ENCODE measurements at places on chromosomes 2 and 18. TPM values are rescaled to one million over a fixed set of nuclear protein-coding genes. Genes with fewer than 3 reads are reported as not detected.
A peak's percentile ranks its signal among the peaks of the same experiment; 100 is the strongest.

GKN2 gene
- not detected for total RNA-seq

CFC1 gene
- total RNA-seq, result not detected

DAW1 gene
- not detected for total RNA-seq

VWC2L gene
- not detected for total RNA-seq

LOXHD1 gene
- total RNA-seq, result 0.35 TPM

SPC25 gene
- 52.2 TPM for total RNA-seq

DNA sequence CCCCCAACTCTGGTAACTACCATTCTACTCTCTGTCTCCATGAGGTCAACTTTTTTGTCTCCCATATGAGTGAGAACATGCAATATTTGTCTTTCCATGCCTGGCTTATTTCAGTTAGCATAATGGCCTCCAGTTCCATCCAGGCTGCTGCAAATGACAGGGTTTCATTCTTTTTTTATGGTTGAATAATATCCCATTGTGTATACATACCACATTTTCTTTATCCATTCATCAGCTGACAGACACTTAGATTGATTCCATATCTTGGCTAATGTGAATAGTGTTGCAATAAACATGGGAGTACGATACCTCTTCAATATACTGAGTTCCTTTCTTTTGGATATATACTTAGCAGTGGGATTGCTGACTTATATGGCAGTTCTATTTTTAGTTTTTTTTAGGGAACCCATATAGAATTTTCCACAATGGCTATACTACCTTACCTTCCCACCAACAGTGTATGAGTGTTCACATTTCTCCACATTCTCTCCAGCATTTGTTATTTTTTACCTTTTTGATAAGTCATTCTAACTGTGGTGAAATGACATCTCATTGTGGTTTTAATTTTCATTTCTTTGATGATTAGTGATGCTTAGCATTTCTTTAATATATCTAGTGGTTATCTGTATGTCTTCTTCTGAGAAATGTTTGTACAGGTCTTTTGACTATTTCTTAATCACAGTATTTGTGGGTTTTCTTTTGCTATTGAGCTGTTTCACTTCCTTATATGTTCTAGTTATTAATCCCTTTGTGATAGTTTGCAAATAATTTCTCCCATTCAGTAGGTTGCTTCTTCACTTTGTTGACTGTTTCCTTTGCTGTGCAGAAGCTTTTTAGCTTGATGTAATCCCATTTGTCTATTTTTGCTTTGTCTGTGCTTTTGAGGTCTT, 112.2 kb downstream of the SRBD1 start:
- H3K4me3 ChIP-seq, result no peak overlapping the region
- DNase-seq, result no peak
- H3K27ac ChIP-seq, result no peak overlapping the region
- H3K27me3 ChIP-seq, result no peaks in the 10 kb centered on the region

DNA sequence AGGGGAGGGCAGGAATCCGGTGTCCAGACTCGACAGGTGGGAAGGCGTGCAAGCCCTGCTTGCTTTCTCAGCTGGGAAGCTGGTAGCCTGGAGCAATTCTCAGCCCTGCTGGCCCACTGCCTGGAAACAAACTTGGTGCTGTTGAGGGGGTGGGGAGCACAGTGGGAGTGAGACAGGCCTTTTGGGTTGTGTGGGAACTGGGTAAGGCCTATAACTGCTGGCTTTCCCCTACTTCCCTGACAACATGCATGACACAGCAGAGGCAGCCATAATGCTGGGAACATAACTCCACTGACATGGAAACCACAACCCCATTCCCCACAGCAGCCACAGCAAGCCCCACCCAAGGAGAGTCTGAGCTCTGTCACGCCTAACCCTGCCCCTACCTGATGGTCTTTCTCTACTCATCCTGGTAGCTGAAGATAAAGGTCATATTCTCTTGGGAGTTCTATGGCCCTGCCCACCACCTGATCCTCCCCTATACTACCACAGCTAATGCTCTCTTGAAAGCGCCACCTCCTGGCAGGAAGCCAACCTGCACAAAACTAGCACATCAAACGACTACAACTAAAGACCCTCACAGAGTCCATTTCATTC, 122.9 kb upstream of the ACVR1C start:
- H3K36me3 ChIP-seq, result peaks cover 71% of the 10 kb centered on the region
- H3K27ac ChIP-seq, result no peak overlapping the region
- H3K4me3 ChIP-seq, result no peak overlapping the region

DNA sequence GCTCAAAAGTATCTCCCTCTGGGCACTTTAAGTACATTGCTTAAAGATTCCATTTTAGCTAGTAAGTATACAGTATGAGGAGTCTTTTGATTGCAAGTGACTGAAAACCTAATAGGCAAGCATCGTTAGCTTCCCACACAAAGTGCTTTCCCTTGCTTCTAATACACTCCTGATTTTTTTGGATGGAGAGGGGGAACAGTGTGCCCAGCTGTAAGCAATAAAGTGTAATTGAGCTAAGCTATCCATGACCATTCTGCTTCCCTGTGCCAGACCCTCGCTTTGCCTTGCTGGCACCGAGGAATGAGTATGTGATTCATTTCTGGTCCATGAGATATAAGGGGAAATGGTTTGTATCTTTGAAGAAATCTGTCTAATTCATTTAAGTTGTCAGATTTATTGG, 3.8 kb upstream of the ZNF24 start:
- peaks cover 12% of the 10 kb centered on the region for H3K36me3 ChIP-seq
- no peak overlapping the region for H3K27ac ChIP-seq
- H3K27me3 ChIP-seq, result no peaks in the 10 kb centered on the region
- no peak for DNase-seq
- no peak overlapping the region for H3K4me3 ChIP-seq

DNA sequence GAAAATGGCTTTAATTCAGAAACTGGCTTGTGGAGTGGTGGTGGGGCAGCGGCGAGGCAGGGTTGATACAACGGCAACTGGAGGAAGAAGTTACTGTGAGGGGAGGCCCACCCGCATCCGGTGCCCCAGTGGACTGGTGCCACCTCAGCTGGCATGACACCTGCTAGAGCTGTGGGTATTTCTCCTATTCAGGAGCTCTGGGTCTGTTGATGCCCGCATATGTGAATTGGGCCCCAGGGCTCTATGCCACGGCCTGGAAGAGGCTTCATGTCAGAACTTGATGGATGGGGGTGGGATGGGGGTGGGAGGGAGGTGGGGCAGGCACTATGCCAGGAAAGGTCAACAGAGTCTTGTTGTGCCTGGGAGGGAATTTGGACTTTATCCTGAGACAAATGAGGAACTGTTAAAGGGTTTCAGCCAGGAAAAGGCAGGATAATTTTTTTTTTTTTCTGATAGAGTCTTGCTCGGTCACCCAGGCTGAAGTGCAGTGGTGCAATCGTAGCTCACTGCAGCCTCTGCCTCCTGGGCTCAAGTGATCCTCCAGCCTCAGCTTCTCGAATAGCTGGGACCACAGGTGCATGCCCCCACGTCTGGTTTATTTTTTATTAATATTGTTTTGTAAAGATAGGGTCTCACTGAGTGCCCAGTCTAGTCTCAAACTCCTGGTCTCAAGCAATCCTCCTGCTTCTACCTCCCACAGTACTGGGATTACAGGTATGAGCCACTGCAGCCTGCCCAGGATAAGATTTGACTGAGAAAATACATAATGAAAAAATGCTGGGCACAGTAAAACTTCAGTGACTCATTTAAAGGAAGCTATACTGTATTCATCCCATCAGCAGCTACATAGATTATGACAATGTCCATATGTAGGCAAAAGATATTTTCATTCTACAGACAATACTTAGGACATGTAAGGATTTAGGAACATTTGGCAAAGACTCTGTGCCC, 52.6 kb downstream of the SH2D6 start:
- H3K4me1 ChIP-seq, result peaks cover 2% of the 10 kb centered on the region
- H3K36me3 ChIP-seq, result no peaks in the 10 kb centered on the region
- H3K27ac ChIP-seq, result no peak overlapping the region
- H3K27me3 ChIP-seq, result no peaks in the 10 kb centered on the region
- DNase-seq, result no peak
- H3K4me3 ChIP-seq, result no peak overlapping the region

GRCh38 chr18:2857491-2858131, 10.8 kb downstream of the EMILIN2 start:
- H3K27me3 ChIP-seq, result peaks cover 10% of the 10 kb centered on the region
- peaks cover 2% of the 10 kb centered on the region for H3K36me3 ChIP-seq
- no peak overlapping the region for H3K27ac ChIP-seq
- H3K4me1 ChIP-seq, result peaks cover 5% of the 10 kb centered on the region

DNA sequence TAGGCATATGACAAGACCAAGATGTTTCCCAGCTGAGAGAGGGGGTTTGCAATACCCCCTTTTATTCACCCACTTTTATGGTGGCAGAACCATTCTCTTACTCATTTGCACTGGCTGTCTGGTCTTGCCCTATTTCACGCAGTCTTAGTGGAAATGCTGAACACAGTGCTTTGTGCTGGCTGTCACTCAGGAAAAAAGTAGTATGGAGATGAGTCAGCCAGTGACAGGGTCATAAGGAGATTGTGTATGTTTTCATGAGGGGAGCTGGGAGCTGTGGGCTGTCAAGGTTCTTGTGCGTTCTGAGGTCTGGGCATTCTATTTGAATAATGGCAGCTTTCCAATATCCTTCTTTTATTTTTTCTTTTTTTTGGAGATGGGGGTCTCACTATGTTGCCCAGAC, 10.9 kb upstream of the CNRIP1 start:
- DNase-seq, result no peak
- H3K4me3 ChIP-seq, result no peak overlapping the region
- no peak overlapping the region for H3K27ac ChIP-seq
- H3K4me1 ChIP-seq, result no peaks in the 10 kb centered on the region
- H3K27me3 ChIP-seq, result peaks cover 14% of the 10 kb centered on the region

- H3K27ac ChIP-seq, result no peak overlapping the region
- no peaks in the 10 kb centered on the region for H3K4me1 ChIP-seq
- H3K27me3 ChIP-seq, result peaks cover 8% of the 10 kb centered on the region
- H3K36me3 ChIP-seq, result no peaks in the 10 kb centered on the region
Observed at GRCh38 chr2:239688840-239689239, 288.0 kb upstream of the HDAC4 start.

DNA sequence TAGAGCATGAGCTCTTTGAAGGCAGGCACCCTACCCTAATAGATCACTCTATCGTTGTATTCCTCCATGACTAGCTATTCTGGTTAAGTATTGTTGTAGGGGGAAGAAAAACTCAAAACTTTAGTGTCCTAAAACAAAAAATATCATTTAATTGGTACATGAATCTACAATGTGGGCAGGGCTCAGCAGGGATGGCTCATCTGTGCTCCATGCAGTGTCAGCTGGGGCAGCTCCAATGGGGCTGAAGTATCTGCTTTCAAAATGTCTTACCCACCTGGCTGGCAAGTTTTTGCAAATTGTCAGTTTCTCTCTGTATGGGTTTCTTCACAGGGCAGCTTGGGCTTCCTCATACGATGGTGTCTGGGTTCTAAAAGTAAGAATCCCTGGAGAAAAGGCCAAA, 83.2 kb upstream of the ITGA6 start:
- peaks cover 12% of the 10 kb centered on the region for H3K36me3 ChIP-seq
- H3K4me3 ChIP-seq, result no peak overlapping the region
- peaks cover 19% of the 10 kb centered on the region for H3K4me1 ChIP-seq
- no peak overlapping the region for H3K27ac ChIP-seq

DNA sequence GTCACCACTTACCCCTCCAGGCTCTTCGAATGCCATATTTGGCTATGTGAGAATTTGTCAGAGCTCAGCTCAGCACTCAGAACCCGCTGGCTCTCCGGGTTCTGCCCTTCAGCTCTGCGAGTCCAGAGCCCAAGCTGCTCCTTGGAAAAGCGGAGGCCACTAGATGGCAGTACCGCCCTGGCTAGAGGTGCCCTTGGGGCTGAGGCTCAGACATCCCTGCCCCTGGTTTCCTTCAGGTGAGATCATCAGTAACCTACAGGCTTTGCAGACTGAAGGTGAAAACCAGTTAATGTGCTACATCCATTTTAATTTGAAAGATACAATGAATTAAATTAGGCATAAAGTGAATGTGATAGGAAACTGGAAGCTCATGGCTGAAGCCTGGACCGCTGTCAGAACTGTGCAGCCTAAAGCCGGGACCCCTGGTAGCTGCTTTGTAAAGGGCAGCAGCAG, 285.6 kb downstream of the AGAP1 start:
- no peak overlapping the region for H3K4me3 ChIP-seq
- no peaks in the 10 kb centered on the region for H3K4me1 ChIP-seq
- peak; percentile 69 for DNase-seq
- H3K36me3 ChIP-seq, result no peaks in the 10 kb centered on the region
- H3K27ac ChIP-seq, result no peak overlapping the region

- no peak overlapping the region for H3K27ac ChIP-seq
- peaks cover 12% of the 10 kb centered on the region for H3K27me3 ChIP-seq
- H3K4me1 ChIP-seq, result no peaks in the 10 kb centered on the region
- no peak overlapping the region for H3K4me3 ChIP-seq
- H3K36me3 ChIP-seq, result no peaks in the 10 kb centered on the region
Observed at GRCh38 chr2:224449212-224450147, 47.6 kb upstream of the FAM124B start.

DNA sequence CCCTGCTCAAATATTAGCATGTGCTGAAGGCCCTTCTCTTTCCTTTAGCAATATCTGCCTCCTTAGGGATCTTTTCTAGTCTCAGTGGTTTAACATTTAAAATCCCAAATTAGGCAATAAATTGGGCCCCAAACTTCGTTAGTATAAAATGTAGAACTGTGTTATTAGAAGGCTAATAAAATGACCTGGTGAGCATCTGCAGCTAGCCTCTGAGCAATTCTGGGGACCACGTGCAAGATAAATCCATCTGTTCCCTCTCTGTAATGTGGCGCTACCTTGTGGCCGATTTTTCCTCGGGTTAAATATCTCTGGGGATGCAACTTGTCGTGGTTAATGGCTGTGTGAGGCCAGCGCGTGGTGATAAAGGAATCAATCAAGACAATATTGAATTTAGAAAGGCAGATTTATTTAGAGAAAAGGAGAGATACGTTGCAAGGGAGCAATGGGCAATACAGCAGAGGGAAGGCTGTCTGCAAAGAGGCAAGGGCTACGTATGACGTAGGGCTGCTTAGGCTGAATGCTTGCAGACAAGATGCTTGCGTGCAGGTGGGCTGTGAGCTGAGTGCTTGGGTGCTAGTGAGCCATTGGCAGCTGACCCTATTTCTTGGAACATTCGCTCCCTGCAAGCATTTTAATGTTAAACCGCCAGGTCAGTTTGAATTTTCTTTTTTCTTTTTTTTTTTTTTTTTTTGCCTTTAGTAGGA, 18.5 kb upstream of the IL36G start:
- H3K36me3 ChIP-seq, result no peaks in the 10 kb centered on the region
- DNase-seq, result no peak
- H3K4me1 ChIP-seq, result no peaks in the 10 kb centered on the region
- H3K4me3 ChIP-seq, result no peak overlapping the region
- H3K27me3 ChIP-seq, result no peaks in the 10 kb centered on the region
- no peak overlapping the region for H3K27ac ChIP-seq

DNA sequence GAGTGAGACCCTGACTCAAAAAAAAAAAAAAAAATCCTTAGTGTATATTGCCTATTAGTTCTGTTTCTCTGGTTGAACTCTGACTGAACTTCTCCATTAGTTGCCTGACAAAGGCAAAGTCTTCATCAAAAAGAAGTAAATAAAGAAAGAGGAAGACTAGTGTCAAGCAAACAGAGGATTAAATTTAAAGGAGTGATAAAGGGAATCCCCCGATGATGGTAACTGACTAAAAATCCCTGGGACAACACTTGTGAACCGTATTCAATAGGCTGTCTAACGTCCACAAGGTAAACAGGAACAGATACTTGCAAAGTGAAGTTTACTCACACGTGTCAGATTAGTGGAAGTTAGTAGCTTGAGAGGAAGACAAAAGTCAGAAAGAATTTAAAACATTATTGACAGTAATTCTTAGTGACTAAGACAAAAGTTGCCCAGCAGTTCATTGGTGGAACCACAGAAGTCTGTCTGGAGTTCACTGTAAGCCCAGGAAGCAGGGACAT, 26.2 kb upstream of the SPOPL start:
- no peak for DNase-seq
- H3K27ac ChIP-seq, result no peak overlapping the region
- no peaks in the 10 kb centered on the region for H3K36me3 ChIP-seq
- H3K4me3 ChIP-seq, result no peak overlapping the region
- no peaks in the 10 kb centered on the region for H3K4me1 ChIP-seq

Data from activated CD4-positive, alpha-beta T cell treated with anti-CD3 and anti-CD28 coated beads, Interleukin-2, amount 10 ng/mL, durations not matched to agents 7 days and 5 days (primary cell).